ENCODE measurements at places on chromosomes 2 and 18.

GRCh38 chr18:72871091-72871490, 3.3 kb upstream of the NETO1 start:
- no peak for DNase-seq

DNA sequence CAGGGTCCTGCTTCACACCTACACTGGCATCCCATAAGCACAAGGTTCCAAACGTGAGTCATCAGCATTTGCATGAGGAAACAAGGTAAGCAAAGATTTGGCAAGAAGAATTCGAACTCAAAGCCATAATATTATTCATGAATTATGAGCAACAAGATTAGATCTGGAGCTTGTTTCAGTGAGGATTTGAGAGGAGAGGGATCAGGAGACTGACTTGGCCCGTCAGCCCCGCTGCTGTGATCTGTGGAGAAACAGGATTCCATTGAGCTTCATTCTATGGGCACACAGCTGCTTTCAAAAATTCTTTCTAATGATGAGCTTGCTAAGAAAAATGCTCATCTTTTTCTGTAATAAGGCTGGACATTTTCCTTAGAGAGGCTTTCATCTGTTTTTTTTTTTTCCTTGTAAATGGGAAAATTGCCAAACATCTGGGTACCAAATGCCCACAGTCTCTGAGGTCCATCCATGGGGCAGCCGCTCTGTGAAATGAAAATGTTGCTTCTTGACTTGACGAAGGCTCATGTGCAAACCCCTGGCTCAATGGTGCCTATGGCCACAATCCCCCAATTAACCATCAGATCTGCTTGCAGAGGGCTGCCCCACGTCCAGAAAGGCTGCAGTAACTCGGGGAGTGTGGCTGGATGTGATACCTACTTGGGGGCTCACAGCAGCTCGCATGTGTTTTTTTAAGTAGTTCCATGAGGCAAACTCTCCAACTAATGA, 179.3 kb downstream of the TMEM18 start:
- no peak for DNase-seq

GRCh38 chr2:120820263-120820952, 84.7 kb downstream of the GLI2 start:
- DNase-seq, result no peak

GRCh38 chr2:85018049-85018447, 47.1 kb downstream of the KCMF1 start:
- no peak for DNase-seq

GRCh38 chr2:75053484-75054112, 95.2 kb downstream of the POLE4 start:
- DNase-seq, result peak; percentile 4

DNA sequence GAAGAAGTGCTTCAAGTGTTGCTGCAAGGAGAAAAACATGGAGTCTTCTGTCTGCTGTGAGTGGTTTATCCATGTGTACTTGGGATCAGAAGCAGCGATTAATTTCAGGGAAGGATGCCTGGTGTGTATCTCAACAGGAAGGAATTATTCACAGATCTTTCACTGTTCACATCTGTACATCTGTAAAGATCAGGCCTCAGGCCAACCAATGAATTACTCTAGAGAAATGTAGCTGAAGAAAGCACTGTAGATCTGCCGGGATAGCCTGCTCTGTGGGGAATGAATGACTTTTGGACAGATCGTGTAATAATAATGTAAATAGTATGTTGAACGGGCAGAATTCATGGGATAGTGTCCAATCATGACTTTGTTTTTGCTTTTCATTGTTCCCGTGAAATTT, 54.0 kb upstream of the SPP2 start:
- no peak for DNase-seq

- no peak for DNase-seq
These were observed 4.4 kb upstream of the KLHL23 start for GRCh38 chr2:169729274-169729605.

GRCh38 chr2:191910518-191910917, 63.6 kb upstream of the CAVIN2 start:
- no peak for DNase-seq

DNA sequence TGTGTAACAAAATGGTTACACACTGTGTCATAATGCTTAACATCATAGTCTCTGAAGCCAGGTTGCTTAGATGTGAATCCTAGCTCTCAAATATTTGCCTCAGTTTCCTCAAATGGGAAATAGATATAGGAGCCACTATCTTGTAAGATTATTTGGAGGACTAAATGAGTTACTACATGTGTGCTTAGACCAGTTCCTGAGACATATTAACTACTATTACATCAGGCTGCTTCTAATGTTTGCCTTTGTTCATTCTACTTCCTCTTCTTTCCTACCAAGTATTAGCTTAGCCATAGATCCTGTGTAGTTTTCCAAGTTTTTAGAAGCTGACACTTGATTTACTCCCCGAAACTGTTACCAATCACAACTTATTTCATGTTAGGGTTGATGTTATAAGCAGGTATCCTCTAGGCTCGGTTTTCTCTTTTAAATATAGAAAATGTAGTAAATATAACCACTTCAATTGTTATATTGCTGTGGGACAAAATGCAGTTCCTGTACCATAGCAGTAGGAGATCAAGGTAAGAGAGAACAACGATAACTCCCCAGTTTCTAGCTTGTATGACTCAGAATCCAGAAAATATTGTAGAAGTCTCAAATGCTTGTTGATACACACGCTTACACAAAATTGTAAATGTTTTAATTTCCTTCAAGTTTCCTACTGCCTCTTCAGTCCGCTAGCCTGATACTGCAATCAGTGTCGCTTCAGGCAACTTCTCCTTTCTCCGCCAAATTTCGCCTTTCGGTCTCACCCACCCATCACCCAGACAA, 751 bp upstream of the DNAJC10 start:
- no peak for DNase-seq

GRCh38 chr18:74281011-74281979, 10.5 kb downstream of the CYB5A start:
- no peak for DNase-seq

DNA sequence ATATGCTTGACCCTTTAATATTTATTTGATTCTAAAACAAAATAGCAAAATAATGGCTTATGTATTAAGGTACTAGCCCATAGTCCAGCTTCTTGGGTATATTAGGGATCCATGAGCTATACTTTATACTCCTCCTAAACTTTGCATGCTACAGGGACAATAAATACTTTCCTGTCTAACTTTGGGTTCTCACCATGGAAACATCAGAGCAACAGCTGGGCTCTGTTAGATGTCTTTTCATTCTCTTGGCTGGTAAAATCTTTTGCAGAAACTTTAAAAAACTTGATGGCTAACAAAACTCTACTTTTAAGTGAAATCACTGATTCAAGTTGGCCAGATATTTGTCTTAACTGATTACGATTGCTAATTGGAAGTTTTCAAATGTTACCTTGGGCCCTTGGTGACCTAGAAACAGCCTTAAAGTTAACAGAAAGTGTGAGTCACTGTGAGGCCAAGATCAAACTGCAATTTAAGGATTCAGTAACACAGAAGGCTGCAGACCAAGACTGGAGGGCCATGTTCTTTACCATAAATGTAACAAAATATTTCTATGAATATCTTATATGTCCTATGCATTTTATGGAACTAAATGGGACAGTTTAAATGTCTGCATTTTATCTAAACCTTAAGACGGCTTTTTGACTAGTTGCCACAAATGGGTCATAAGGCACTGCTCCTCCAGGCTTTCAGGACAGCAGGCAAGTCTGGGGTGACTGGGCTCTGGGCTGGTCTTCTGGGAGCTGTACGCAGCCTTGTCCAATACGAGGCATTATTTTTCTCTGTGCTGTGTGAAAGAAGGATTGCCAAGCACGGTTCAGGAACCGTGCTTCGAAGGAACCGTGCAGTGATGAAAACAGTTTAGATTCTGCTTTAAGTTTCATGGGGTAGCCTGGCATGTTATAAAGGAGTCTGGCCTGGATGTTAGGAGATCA, 188.5 kb downstream of the TPGS2 start:
- DNase-seq, result no peak

GRCh38 chr18:37612524-37613252, 47.1 kb upstream of the CELF4 start:
- DNase-seq, result no peak

- no peak for DNase-seq
These were observed 98.0 kb downstream of the KCTD18 start for GRCh38 chr2:200411831-200412230.

DNA sequence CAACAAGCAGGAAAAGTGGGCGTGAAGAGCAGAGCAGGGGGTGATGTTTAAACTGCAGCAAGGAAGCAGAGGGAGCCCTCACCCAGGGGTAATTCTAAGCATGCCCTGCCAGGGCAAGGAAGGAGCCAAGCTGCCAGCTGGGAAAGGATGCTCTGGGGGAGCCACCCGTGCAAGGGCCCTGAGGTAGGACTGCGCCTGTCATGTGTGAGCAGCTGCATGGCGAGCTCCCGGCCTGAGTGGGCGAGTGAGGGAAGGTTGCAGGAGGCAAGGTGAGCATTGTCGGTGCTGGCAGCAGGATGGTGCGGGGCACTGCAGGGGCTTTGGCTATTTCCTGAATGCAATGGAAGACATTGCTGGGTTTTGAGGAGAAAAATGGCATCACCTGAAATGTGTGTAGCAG, 107.2 kb downstream of the COPS8 start:
- DNase-seq, result no peak

GRCh38 chr2:64625299-64626145, 28.2 kb downstream of the SERTAD2 start:
- no peak for DNase-seq

GRCh38 chr2:18803141-18803939, 214.0 kb upstream of the NT5C1B start:
- DNase-seq, result no peak

DNA sequence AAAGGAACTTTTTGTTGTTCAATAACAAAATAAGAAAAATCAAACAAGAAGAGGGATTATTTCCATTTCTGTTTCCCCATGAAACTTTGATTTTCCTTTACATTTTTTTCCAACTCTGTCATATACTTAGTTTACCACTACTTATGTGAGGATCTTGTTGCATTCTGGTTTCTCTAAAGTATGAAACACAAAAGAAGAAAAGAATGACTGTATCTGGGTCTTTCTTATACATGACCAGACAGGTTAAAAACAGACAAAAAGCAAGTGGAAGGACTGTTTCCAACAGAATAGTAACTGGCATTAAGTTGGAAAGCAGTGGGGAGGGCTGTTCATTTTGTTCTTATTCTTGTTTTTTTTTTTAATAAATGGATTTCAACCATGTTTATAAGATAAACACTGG, 1207.8 kb upstream of the FAM98A start:
- no peak for DNase-seq

Data from NCI-H774 (cell line).